ENCODE measurements at places on chromosomes 7 and 10. TPM values are rescaled to one million over a fixed set of nuclear protein-coding genes. Genes with fewer than 3 reads are reported as not detected.

The CELF2 gene
- total RNA-seq = 21.3 TPM

The STEAP1 gene
- total RNA-seq = 30.0 TPM

DNA sequence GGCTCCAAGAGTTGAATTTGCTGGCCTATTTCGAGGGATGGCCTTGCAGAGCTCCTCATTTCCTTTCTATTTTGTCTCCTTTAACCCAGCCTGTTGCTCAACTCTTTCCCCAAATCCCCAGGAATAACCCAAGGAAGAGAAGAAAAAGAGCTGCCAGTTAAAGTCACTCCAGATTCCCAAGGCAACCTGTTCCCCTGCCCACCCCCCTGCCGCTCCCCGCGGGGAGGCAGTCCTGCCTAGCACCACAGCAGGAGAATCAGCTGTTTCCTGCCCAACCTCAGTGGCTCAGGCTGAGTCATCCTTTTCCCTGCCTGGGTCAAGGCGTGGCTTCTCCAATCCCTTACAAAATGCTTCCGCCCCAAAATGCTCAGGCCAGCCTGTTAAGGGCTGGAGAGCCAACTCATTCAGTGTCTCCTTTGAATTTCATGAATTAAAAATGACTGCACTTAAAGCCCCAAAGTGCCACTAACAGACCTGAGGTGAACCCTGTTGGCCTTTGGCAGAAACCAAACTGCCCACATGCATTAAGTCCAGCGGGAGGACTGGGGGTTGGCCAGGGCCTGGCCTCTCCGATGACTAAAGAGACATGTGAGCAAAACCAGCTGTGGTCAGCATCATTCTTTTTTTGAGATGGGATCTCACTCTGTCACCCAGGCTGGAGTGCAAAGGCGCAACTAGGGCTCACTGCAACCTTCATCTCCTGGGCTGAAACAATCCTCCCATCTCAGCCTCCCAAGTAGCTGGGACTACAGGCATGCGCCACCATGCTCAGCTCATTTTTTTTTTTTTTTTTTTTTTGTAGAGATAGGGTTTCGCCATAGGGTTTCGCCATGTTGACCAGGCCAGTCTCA lies 83.2 kb upstream of the KIF5B start:
- peak; percentile 96 for DNase-seq

GRCh38 chr7:130277763-130278643 lies 11.3 kb downstream of the CPA2 start:
- DNase-seq = peak; percentile 67

DNA sequence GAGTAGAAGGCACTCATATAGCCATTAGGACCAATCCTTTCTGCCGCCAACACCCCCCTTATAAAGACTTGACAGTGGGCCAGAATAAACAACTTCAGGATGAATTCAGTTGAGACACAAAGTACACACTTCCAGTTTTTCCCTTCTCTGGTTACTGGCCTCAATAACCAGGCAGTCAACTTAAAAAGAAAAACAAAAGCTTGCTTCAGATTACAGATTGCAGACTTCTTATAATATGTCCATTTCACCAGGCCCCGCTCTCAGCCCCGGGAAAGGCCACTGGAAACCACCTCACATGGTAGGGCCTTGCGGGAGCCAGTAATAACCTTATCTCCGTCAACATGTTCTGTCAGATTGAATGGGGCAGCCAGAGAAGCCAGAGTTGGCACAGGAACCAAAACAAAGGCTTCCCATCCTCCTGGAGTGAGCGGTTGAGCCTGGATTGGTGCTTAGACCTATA lies 108.8 kb downstream of the EGFR start:
- peak; percentile 86 for DNase-seq

- DNase-seq = no peak
Measured at GRCh38 chr10:18229826-18230225, 89.6 kb downstream of the CACNB2 start.

- no peak for DNase-seq
Measured at GRCh38 chr10:21238044-21238443, 287.4 kb downstream of the SKIDA1 start.
